ENCODE measurements at places on chromosomes 6 and 20.

GRCh38 chr6:169096388-169096787 lies 157.3 kb downstream of the THBS2 start:
- no peak for DNase-seq

- DNase-seq, result no peak
Measured at GRCh38 chr6:43113431-43114260, 37.5 kb downstream of the PTK7 start.

DNA sequence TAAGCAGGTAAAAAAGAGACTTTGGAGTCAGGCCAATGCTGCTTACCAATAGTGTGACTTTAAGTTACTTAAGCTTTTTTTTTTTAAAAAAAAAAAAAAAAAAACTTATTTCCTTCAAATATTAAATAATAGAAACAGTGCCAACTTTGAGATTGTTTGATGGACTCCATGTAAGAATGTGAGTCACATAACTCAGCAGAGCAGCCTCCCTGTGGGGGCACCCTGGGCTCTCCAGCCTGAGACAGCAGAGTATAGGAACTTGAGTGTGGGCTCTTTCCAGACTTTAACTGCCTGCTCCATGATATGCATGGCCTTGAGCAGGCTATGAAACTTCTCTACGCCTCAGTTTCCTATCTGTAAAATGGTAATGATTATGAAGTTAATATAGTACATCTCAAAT lies 113.3 kb upstream of the SAMD5 start:
- DNase-seq, result no peak

- DNase-seq, result no peak
Measured at GRCh38 chr6:45049188-45049843, 278.8 kb upstream of the RUNX2 start.

GRCh38 chr20:16955971-16956370 lies 207.8 kb downstream of the OTOR start:
- DNase-seq, result no peak

All from activated naive CD4-positive, alpha-beta T cell (primary cell).